ENCODE measurements at places on chromosomes 11 and 22. TPM values are rescaled to one million over a fixed set of nuclear protein-coding genes. Genes with fewer than 3 reads are reported as not detected.

GRCh38 chr22:38981992-38982927, at the start of gene APOBEC3B:
TSS of gene APOBEC3B (plus strand) at chr22:38982347. CDS start at chr22:38982454, 107 bp downstream.
- peak within 1 kb of the TSS; percentile 43 for H3K4me3 ChIP-seq
- no peaks in the 10 kb centered on the region for H3K36me3 ChIP-seq
- H3K4me1 ChIP-seq: no peaks in the 10 kb centered on the region
- peak within 1 kb of the TSS; percentile 46 for H3K27ac ChIP-seq
- H3K27me3 ChIP-seq: no peaks in the 10 kb centered on the region

GRCh38 chr11:121793291-121793690, 322.7 kb downstream of the BLID start:
- H3K4me1 ChIP-seq: no peaks in the 10 kb centered on the region
- H3K36me3 ChIP-seq: no peaks in the 10 kb centered on the region
- H3K27ac ChIP-seq: no peak overlapping the region

DNA sequence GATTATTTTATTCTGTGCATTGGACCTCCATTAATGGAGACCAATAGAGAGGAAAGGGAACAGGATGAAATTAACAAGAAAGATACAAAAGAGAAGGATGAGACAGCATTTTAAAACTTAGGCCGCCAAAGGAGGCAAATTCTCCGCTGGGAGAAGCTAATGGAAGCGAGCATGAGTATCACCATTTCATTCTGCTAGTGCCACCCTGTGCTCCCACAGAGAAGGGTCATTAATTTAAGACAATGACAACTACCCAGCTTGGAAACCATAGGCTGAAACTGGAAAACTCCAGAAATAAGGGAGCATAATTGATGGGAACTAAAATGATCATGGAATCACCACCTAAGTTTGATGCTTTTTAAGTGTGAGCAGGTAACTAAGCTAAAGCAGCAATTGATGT, 69.2 kb downstream of the SLC36A4 start:
- no peaks in the 10 kb centered on the region for H3K27me3 ChIP-seq
- DNase-seq: no peak
- H3K36me3 ChIP-seq: no peaks in the 10 kb centered on the region
- H3K27ac ChIP-seq: no peak overlapping the region
- no peak overlapping the region for H3K4me3 ChIP-seq

GRCh38 chr22:24485170-24485569, 10.0 kb upstream of the UPB1 start:
- no peak overlapping the region for H3K4me3 ChIP-seq
- no peaks in the 10 kb centered on the region for H3K27me3 ChIP-seq
- H3K27ac ChIP-seq: no peak overlapping the region
- peaks cover 19% of the 10 kb centered on the region for H3K4me1 ChIP-seq

- H3K4me3 ChIP-seq: peak within 1 kb of the TSS; percentile 44
- H3K4me1 ChIP-seq: peaks cover 11% of the 10 kb centered on the region
- H3K36me3 ChIP-seq: no peaks in the 10 kb centered on the region
Observed at GRCh38 chr11:107018219-107018901, at the start of gene GUCY1A2. TSS of gene GUCY1A2 (minus strand) at chr11:107018476. CDS start at chr11:107018055, 421 bp downstream.

GRCh38 chr11:118201966-118202365, 22.8 kb downstream of the JAML start:
- no peak overlapping the region for H3K27ac ChIP-seq
- DNase-seq: no peak
- no peak overlapping the region for H3K4me3 ChIP-seq
- H3K36me3 ChIP-seq: peaks cover 17% of the 10 kb centered on the region
- H3K4me1 ChIP-seq: peaks cover 21% of the 10 kb centered on the region

DNA sequence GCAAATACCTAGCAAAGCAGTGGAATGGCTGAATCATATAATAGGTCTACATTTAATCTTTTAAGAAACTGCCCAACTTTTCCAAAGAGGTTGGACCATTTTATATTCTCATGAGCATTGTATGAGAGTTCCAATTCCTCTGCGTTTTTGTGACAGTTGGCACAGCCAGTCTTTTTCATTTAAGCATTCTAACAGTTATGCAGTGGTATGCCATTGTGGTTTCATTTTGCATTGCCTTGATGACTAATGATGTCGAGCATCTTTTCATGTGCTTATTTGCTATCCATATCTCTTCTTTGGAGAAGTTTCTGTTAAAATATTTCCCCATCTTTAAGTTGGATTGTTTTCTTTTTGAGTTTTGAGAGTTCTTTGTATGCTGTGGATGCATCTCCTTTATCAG, 38.7 kb downstream of the EIF3F start:
- H3K27ac ChIP-seq: no peak overlapping the region
- H3K4me1 ChIP-seq: no peaks in the 10 kb centered on the region
- DNase-seq: no peak

GRCh38 chr11:94519478-94520084, 7.3 kb downstream of the C11orf97 start:
- H3K27ac ChIP-seq: no peak overlapping the region
- H3K27me3 ChIP-seq: no peaks in the 10 kb centered on the region
- no peak overlapping the region for H3K4me3 ChIP-seq
- no peaks in the 10 kb centered on the region for H3K36me3 ChIP-seq
- H3K4me1 ChIP-seq: no peaks in the 10 kb centered on the region
- DNase-seq: no peak

GRCh38 chr11:61579676-61580270, 1.1 kb downstream of the SYT7 start:
- no peaks in the 10 kb centered on the region for H3K36me3 ChIP-seq
- peak overlapping the region; percentile 57 for H3K4me3 ChIP-seq
- peaks cover 11% of the 10 kb centered on the region for H3K4me1 ChIP-seq
- DNase-seq: no peak
- H3K27ac ChIP-seq: no peak overlapping the region

- DNase-seq: no peak
- no peak overlapping the region for H3K27ac ChIP-seq
- H3K27me3 ChIP-seq: no peaks in the 10 kb centered on the region
- H3K4me1 ChIP-seq: no peaks in the 10 kb centered on the region
Observed at GRCh38 chr11:119515771-119516400, 92.9 kb upstream of the THY1 start.

DNA sequence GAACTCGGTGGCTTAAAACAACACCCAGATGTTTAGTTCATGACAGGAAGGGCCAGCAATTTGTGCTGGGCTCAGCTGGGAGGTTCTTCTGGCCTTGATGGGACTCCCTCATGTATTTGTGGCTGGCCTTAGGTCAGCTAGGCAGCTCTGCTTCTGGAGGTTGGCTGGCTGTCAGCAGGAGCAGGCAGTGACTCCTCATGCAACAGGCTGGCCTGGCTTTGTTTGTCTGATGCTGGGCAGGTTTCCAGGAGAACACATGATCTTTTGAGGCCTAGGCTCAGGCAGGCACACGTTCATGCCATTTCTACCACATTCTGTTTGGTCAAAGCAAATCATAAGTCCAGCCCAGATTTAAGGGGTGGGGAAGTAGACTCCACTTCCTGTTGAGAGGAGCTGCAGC, 571.2 kb downstream of the TBC1D22A start:
- H3K4me3 ChIP-seq: no peak overlapping the region
- H3K27me3 ChIP-seq: peaks cover 4% of the 10 kb centered on the region

GRCh38 chr11:116086426-116086825, 582.2 kb upstream of the CADM1 start:
- no peaks in the 10 kb centered on the region for H3K27me3 ChIP-seq
- H3K36me3 ChIP-seq: no peaks in the 10 kb centered on the region
- DNase-seq: no peak
- H3K27ac ChIP-seq: no peak overlapping the region

DNA sequence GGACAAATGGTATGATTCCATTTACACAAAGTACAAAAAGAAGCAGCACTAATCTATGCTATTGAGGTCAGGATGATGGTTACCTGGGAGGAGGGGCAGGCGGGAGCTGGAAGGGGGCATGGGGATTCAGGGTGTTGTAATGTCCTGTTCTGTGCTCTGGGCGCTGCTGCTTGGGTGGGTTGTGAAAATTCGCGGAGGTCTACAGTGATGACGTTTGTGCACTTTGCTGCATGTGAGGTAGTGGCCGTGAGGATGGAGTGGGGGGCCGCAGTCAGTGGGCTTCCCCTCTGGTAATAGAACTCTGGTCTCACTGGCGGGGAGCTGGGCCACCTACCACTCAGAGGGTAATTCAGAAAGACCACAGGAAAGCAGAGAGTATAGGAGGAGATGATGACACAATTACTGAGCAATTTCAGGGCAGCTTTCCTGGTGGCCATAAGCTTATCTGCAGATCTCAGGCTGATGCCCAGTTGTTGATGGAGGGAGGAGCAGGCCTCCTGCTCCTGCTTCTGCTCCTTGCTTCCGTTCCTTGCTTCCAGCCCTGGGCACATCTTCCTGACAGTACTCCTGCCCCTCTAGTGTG, 121.5 kb downstream of the CEP164 start:
- no peak for DNase-seq
- no peaks in the 10 kb centered on the region for H3K4me1 ChIP-seq
- no peaks in the 10 kb centered on the region for H3K36me3 ChIP-seq
- no peak overlapping the region for H3K27ac ChIP-seq

DNA sequence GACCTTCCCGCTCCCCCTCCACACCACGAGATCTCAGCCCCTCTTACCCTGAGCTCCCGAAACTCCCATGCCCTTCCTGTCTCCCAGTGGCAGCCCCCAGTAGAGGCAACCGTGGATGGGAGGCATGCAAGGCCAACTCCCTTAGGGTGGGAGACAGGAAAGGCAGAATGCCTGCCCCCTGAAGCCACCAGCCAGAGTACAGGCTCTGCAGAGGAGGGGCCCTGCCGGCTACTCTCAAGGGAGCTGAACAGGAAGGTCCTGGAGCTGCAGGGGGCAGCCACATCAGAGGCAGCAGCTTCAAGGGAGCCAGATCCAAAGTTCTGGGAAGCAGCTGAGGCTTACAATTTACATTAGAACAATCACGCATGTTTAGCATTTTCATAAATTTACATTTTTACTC, 38.3 kb downstream of the PDE2A start:
- H3K4me3 ChIP-seq: no peak overlapping the region
- no peak overlapping the region for H3K27ac ChIP-seq
- no peaks in the 10 kb centered on the region for H3K4me1 ChIP-seq
- DNase-seq: no peak

- H3K4me3 ChIP-seq: no peak overlapping the region
- H3K4me1 ChIP-seq: peaks cover 10% of the 10 kb centered on the region
- no peaks in the 10 kb centered on the region for H3K27me3 ChIP-seq
- DNase-seq: peak; percentile 35
Observed at GRCh38 chr22:37163575-37164504, 14.1 kb upstream of the IL2RB start.

GRCh38 chr22:48333323-48333763, 1494.3 kb downstream of the BRD1 start:
- DNase-seq: peak; percentile 41
- H3K27me3 ChIP-seq: no peaks in the 10 kb centered on the region
- H3K4me3 ChIP-seq: no peak overlapping the region
- no peak overlapping the region for H3K27ac ChIP-seq
- H3K36me3 ChIP-seq: no peaks in the 10 kb centered on the region

DNA sequence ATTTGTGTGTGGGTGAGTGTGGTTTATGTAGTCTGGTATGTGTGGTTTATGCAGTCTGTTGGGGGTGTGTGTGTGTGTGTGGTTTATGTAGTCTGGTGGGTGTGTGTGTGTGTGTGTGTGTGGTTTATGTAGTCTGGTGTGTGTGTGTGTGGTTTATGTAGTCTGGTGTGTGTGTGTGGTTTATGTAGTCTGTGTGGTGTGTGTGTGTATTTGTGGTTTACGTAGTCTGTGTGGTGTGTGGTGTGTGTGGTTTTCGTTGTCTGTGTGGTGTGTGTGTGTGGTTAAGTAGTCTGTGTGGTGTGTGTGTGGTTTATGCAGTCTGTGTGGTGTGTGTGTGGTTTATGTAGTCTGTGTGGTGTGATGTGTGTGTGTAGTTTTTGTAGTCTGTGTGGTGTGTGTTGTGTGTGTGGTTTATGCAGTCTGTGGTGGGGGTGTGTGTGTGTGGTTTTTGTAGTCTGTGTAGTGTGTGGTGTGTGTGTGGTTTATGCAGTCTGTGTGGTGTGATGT, 26.2 kb upstream of the PARVG start:
- no peak for DNase-seq
- no peak overlapping the region for H3K4me3 ChIP-seq
- H3K27me3 ChIP-seq: no peaks in the 10 kb centered on the region

DNA sequence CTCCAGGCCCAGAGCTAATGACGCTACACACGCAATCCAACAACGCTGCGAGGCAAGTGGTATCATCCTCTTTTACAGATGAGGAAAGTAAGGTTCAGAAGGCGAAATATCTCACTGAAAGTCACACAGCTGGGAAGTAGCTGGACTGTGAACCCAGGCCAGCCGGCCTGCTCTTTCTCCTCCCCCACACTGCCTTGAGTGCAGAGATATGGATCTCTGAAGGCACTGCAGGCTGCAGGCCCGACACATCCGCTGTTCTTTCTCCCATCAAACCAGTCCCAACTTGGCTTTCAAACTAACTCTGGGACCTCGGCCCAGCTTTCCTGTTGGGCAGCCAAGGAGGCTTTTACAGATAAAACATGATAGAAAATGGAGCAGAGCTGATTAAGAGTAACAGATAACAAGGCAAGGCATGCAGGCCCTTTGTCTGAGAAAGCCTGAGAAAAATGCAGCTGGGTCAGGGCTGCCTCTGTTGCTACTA, 64.0 kb upstream of the PTPRJ start:
- peaks cover 62% of the 10 kb centered on the region for H3K4me1 ChIP-seq
- H3K27me3 ChIP-seq: no peaks in the 10 kb centered on the region
- no peak overlapping the region for H3K4me3 ChIP-seq
- no peak for DNase-seq

GRCh38 chr22:40121461-40121860, 56.3 kb upstream of the TNRC6B start:
- H3K27me3 ChIP-seq: no peaks in the 10 kb centered on the region
- DNase-seq: no peak
- peaks cover 20% of the 10 kb centered on the region for H3K36me3 ChIP-seq
- H3K4me3 ChIP-seq: no peak overlapping the region
- no peak overlapping the region for H3K27ac ChIP-seq
- peaks cover 7% of the 10 kb centered on the region for H3K4me1 ChIP-seq

- DNase-seq: peak; percentile 38
- H3K36me3 ChIP-seq: no peaks in the 10 kb centered on the region
- no peak overlapping the region for H3K27ac ChIP-seq
- no peak overlapping the region for H3K4me3 ChIP-seq
- H3K27me3 ChIP-seq: no peaks in the 10 kb centered on the region
Observed at GRCh38 chr11:429931-430456, 11.8 kb downstream of the ANO9 start.

GRCh38 chr11:2250041-2250440, 20.3 kb downstream of the ASCL2 start:
- H3K27me3 ChIP-seq: no peaks in the 10 kb centered on the region
- no peak overlapping the region for H3K4me3 ChIP-seq
- no peaks in the 10 kb centered on the region for H3K36me3 ChIP-seq
- DNase-seq: no peak

MUC2 gene
- total RNA-seq: not detected

TRIM29 gene
- 8.3 TPM for total RNA-seq

CNIH2 gene
- 0.89 TPM for total RNA-seq

PRCP gene
- 67.9 TPM for total RNA-seq

MYO18B gene
- total RNA-seq: not detected

TECTA gene
- 0.59 TPM for total RNA-seq

NRGN gene
- total RNA-seq: 99.1 TPM

NAT10 gene
- 37.3 TPM for total RNA-seq

TMEM191B gene
- total RNA-seq: 7.6 TPM

Measured in lower lobe of right lung (tissue), 2 donors.